ENCODE measurements at places on chromosomes 3 and 15.

DNA sequence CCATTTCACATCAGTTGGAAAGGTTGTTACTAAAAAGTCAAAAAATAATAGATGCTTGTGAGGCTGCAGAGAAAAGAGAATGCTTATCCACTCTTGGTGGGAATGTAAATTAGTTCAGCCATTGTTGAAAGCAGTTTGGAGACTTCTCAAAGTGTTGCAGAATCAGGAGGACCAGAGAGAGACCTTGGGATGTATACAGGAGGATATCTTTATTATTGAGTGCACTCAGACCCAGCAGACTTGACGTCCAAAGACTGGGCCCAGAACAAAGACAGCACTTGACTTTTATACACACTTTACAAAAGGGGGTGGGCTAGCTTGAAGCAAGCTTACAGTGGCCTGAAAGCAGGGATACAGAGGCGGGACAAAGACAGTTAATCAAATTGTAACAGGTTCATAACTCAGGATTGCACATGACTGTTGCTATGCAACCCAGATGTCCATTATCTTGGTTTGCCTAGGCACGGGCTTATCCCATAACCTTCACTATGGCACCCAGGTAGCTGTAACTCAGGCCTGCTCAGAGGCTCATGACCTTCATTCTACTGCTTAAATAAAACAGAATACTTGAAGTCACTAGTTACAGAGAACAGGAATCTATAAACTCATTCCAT, 127.7 kb downstream of the SPATA16 start:
- DNase-seq = no peak

GRCh38 chr15:68677996-68678395, 99.2 kb downstream of the CORO2B start:
- no peak for DNase-seq

GRCh38 chr3:58044691-58045483, 36.7 kb downstream of the FLNB start:
- no peak for DNase-seq

DNA sequence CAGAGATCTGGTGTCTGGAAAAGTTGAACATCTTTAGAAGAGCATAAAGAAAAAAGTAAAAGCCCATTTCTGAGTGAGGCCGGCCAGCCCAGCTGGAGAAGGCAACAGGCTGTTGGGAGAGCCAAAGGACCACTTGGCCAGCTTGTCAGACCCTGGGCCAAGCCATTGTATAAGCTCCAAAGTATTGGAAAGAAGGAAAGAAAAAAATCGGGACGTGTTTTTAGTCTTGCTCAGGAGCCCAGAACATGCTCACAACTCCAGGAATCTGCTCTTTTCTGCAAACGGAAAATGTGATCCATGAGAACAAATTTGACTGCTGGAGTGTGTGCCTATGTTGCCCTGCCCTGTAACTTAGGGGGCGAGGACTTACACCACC, 10.4 kb upstream of the CLPX start:
- no peak for DNase-seq
